ENCODE measurements at places on chromosomes 1 and 21. TPM values are rescaled to one million over a fixed set of nuclear protein-coding genes. Genes with fewer than 3 reads are reported as not detected.

The SHCBP1L gene
- not detected for total RNA-seq

The C1orf167 gene
- total RNA-seq, result 1.2 TPM

The CACNA1S gene
- total RNA-seq, result not detected

The RAB25 gene
- total RNA-seq, result not detected

- no peak for DNase-seq
These were observed 212.4 kb downstream of the CRB1 start for GRCh38 chr1:197480446-197480845.

DNA sequence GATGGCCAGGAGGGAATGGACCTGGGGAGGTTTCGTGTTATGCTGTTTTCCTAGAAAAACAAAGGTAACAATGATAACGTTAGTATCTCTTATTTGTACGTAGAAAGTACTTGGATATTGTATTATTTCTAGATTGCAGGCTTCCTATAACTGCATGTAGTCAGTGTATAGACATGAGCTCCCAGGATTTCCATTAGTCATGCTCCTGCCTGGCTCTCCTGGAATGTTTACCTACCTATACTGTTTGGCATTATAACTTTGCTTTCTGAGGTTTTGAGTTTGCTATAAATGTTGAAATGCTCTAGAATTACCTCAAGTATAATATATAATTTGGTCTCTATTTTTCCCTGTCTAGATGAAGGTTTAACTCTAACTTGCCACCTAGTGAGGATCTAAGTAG, 66.1 kb downstream of the TTC3 start:
- no peak for DNase-seq

- DNase-seq, result no peak
These were observed 32.0 kb downstream of the RSPH1 start for GRCh38 chr21:42463861-42464515.

DNA sequence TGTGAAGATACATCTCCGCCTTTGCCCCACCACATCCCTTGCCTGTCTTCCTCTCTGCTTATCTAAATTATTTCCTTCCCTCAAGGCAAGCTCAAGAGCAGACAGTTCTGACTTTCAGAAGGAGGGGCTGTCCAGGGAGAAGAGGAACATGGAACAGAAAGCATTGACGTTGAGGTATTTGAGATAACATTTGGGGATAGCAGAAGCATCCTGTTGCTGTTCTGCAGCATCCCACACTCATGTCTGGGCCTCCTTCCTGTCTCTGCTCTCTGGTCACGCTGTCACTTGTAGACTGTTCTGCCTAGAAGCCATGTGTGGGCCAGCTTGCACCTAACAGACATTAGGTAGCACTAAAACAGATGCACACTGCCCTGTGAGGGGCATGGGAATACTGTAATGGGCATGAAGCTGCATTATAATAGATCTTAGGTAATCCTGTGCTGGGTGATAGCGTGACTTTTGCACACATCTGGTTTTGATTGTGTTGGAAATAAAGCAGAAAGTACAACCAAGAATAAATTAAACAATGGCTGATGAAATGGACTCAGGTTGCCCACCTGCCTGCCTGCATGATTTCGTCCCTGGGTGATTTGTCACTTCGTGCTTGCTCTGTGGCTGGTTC, 660 bp upstream of the RD3 start:
- no peak for DNase-seq

DNA sequence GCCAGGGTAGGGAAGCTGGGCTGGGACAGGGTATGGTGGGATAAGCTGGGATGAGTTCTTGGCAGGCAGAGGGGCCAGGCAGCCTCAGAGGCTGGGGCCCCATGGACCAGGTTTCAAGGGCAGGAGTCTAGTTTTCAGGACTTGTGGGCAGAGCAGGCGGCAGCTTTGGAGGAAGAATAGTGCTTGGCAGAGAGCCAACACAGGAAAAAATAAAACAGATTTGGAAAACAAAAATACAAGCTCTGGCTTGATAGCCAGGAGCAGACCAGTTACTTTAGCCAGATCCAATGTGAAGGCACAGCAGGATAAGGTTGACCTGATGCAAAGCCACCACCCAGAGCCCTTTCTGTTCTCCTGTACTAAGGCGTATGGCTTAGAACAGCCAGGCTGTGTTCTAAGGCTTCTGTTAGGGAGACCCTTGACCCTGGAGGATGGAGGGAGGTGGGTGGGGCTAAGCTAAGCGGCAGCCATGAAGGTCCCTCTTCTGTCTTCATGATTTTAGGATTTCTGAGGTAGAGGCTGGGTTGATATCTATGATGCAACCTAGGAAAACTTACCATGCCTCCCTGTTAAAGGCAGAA, 5.5 kb downstream of the TRAF5 start:
- DNase-seq, result no peak

- no peak for DNase-seq
These were observed 32.9 kb downstream of the VWA5B1 start for GRCh38 chr1:20323613-20323920.
